Stimulated activated CD4-positive, alpha-beta T cell treated with anti-CD3 and anti-CD28 coated beads, Interleukin-15, amount 100 ng/mL, for 48 hours (primary cell): ENCODE measurements at places on chromosomes 12 and 14.

- DNase-seq: no peak
Measured at GRCh38 chr12:130768120-130768519, 52.0 kb upstream of the RIMBP2 start.

GRCh38 chr12:11719678-11720099 lies 70.2 kb downstream of the ETV6 start:
- peak; percentile 23 for DNase-seq

DNA sequence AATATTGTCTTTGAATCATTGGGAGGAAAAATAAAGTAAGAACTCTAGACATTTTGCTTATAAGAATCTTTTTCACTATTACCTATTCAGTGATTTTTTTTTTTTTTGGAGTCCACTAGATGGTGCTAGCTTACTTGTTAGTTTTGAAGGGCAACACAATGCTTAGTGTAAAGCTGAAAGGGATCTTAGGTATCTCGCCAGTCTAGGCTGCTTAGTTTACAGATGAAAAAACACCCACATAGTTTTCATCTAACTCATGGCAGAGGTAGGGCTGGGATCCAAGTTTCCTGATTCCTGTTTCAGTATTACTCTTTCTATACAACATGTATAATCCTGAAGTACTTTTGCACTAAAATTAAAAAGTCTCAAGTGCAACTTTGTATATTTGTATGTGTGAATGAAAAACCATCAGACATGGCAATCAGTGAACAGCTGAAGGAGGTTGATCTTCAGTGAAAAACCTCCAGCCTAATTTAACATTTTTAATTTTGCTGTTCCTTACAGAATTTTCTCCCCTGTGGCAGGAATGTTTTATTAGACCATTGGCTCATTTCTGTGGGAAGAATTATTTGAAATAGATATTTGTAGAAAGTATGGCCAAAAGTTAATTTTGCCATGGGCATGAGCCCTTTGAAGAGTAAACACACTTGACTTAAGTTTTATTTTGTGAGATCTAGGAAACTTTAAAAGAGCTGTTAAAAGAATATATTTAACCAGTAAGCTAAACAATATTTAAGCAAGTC lies 40.7 kb downstream of the LRRIQ1 start:
- no peak for DNase-seq

- DNase-seq: no peak
Measured at GRCh38 chr14:22515929-22516328, 73.1 kb downstream of the DAD1 start.

DNA sequence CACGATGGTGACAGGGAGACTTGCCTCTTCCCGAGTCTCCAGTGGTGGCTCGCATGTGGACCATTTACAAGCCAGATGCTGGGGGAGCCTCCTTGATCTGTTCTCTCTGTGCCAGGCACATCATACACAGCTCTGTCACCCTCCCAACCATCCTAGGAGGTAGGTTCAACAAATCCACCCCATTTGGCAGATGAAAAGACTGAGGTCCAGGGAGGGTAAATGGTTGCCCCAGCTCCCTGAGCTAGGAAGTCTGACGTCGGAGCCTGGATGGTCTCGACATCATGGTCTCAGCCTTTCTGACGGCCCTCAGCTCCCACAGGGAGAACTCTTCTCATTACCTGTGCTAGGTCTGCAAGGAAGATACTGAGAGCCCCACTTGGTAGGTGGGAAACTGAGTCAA lies 189.6 kb downstream of the RBM19 start:
- DNase-seq: no peak

- DNase-seq: no peak
Measured at GRCh38 chr12:79988368-79988767, 53.5 kb upstream of the PPP1R12A start.

DNA sequence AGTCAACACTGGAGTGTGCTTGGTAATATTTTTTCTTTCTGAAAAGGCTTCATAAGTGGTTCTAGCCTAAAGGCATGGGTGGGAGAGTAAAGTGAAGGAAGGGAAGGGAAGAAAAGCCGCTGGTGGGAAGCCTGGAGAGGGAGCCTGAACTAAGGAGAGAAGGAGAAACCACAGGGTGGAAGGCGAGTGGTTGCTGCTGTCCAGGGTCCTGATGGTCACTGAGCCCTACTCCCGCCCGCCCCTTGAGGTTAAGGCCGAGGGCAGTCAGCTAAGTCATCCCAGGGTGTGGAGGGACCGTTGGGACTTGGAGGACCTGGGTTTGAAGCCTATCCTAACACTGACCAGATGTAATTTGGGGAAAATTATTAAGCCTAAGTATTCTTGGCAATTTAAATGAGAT lies 189.1 kb downstream of the PIWIL1 start:
- no peak for DNase-seq

GRCh38 chr12:95397571-95397970 lies 76.4 kb upstream of the METAP2 start:
- DNase-seq: no peak

DNA sequence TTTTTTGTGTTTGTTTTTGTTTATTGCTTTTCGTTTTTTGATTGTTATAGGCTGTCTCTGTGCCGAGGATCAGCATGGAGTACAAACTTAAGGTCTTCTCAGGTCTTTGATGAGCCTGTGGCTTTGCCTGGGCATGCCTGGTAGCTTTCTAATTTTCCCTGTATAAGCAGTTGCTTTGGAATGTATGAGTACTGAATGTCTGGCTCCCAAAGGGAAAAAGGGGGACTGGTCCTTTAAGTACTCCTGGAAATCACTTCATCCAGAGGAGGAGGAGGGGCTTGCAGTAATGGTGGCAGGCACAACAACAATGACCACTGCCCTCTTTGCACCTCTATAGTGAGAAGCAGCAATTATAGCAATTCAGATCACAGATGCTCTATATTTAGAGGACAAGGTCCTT lies 67.6 kb upstream of the TTC7B start:
- no peak for DNase-seq

GRCh38 chr14:54706769-54707168 lies 139.8 kb downstream of the SAMD4A start:
- DNase-seq: no peak

DNA sequence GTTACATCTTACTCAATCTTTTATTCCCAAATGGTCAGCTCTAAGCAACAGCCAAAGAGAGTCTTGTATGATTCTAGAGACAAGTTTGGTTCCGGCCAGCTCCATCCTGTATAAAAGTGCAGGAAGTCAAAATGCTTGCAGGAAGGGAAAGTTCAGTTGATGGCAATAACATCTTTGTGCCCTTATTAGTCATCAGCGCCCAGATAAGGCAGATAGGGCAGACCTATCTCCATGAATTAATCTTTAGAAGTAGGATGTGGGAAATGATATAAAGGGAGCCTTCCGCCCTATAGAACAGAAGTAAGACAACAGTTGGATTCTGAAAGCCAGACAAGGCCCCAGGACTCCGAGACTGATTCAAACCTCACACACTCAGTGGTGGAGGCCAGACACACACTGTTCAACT lies 6.4 kb downstream of the GNS start:
- no peak for DNase-seq

GRCh38 chr12:121513464-121514183 lies 67.2 kb downstream of the KDM2B start:
- no peak for DNase-seq

DNA sequence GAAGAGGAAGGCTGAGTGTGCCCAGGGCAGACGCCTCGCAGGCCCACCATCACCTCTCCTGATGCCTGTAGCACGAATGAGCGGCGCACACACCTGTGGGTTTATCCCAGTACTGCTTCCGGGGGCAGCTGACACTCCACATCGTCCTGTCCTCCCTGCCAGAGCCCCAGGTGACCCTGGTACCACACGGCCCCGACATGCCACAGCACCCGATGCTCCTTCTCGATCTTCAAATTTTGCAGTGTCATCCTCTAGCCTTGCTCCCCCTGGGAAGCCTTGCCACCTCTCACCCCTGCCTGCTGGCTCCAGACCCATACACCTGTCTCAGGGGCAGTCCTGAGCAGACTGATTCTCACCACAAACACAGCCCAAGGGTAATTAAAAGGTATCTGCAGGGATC lies 40.6 kb downstream of the ANO2 start:
- DNase-seq: no peak

DNA sequence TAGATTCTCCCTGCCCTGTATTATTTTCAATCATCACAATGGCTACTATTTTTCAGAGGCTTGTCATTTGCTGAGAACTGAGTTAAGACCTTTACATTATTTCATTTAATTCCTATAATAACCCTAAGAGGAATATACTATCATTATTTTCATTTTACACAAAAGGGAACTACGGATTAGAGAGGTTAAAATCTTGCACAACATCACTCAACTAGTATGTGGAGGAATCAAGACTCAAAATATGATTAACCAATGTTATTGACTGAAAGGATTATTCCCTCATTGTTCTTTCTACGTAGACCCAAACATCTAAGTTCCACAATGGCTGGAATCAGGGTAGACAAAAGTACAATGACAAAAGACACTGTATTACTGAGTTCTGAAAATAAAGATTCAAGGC lies 45.0 kb downstream of the GPR65 start:
- no peak for DNase-seq

GRCh38 chr12:57456145-57456700 lies 1.1 kb downstream of the INHBE start:
- no peak for DNase-seq

- DNase-seq: no peak
Measured at GRCh38 chr12:79522257-79522988, 168.3 kb downstream of the PAWR start.

DNA sequence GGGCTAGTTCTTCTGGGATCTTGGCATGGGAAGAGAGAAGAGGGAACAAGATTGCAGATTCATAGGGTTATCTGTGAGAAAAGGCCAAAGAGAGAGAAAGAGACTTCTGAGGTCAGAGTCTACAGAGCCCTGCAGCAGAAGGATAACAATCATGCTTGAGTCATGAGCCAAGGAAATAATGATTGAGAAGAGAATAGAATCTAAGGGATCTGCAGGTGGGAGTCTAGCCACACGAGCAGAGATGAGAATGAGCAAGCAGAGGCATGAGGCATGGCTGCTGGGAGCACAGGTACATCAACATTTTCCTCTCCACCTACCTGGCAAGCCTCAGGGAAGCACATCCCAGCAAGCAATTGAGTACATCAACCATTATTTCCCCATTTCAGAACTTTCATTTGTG lies 303.7 kb downstream of the LRIG3 start:
- no peak for DNase-seq

- no peak for DNase-seq
Measured at GRCh38 chr12:52739963-52740362, 36.6 kb upstream of the KRT77 start.

DNA sequence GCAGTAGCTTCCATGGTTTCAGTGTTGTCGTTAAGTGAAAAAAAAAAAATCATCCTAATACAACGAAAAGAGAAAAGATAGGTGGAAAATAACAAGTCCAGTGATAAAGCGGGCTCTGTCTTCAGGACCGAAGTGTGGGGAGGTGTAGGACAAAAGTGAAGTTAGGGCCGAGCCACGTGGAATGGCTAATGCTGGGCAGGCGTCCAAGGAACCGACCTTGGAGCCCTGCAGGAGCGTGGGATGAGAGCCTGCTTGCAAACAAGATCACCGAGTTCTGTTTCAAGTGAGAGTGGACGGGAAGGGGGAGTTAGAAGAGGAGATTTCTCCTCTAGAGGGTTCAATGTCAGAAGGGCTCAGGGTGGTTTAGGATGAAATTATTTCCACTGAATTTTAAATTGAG lies 22.2 kb downstream of the A2ML1 start:
- DNase-seq: no peak

GRCh38 chr14:73216030-73216429 lies 21.3 kb upstream of the PAPLN start:
- no peak for DNase-seq

- no peak for DNase-seq
Measured at GRCh38 chr12:3379079-3379478, 111.9 kb upstream of the PRMT8 start.

DNA sequence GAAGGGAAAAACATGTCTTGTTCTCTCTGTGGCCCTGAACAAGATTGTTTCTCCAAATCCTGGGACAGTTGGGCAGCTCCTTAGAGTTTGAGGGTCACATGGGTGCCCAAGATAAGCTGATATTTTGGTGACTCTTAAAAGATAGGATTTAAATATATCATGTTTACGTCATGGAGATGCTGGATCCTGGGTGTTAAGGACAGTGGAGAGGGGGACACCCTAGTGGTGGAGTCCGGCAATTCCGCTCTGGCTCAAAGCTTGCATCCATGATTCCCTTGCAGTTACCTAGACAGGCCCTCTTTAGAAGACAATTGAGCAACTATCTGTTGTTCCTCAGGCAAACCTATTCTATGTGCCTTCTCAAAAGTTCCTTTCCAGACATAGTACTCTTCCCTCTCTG lies 101.8 kb downstream of the CMKLR1 start:
- no peak for DNase-seq

GRCh38 chr12:73057428-73057827 lies 785.3 kb downstream of the TRHDE start:
- no peak for DNase-seq

- no peak for DNase-seq
Measured at GRCh38 chr14:97490521-97491070, 693.4 kb downstream of the VRK1 start.

- no peak for DNase-seq
Measured at GRCh38 chr12:30211743-30212142, 428.0 kb upstream of the TMTC1 start.

GRCh38 chr12:122862110-122862634 lies 26.9 kb downstream of the HIP1R start:
- DNase-seq: no peak

- DNase-seq: no peak
Measured at GRCh38 chr12:108630481-108631207, 3.0 kb downstream of the SELPLG start.

GRCh38 chr12:124510301-124510970 lies 57.0 kb downstream of the NCOR2 start:
- DNase-seq: no peak

GRCh38 chr12:9449181-9449580 lies 158.5 kb downstream of the KLRB1 start:
- no peak for DNase-seq

DNA sequence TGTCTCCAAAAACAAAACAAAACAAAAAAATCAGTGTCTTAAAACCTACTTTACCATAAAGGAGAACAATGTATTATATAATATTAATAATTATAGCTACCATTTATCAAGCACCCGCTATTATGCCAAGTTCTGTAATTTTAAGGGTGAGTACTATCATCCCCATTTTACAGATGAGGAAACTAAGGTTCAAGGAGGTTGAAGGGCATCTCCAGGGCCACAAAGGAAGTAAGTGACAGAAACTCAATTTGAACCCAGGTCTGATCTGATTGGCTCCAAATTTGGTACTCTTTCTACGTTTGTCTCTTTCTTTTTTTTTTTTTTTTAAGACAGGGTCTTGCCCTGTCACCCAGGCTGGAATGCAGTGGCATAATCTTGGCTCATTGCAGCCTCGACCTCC lies 115.4 kb downstream of the BCAT1 start:
- no peak for DNase-seq

- DNase-seq: no peak
Measured at GRCh38 chr12:25459541-25459951, 93.5 kb downstream of the LMNTD1 start.

DNA sequence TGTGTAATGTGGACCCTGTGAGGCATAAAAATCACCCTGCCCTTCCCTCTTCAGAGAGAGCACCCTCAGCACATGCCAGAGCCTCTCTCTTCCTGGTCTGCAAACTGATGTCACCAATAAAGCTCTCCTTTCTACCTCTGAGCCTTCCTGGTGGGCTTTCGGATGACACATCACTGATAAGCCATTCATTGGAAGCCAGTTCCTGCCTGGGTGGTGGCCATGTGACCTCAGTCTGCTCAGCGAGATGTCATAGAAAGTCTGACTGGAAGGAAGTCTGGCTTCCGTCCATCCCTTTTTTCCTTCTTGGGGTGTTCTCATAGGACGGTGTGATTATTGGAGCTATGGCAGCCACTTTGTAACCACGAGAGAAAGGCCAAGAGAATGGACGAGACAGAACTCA lies 95.7 kb downstream of the PIWIL1 start:
- DNase-seq: no peak

GRCh38 chr12:102167821-102168604 lies 29.6 kb downstream of the PMCH start:
- no peak for DNase-seq
